ENCODE measurements at places on chromosomes 6 and 20. TPM values are rescaled to one million over a fixed set of nuclear protein-coding genes. Genes with fewer than 3 reads are reported as not detected.

GRCh38 chr6:140095532-140095931, 721.1 kb upstream of the CITED2 start:
- DNase-seq: no peak

DNA sequence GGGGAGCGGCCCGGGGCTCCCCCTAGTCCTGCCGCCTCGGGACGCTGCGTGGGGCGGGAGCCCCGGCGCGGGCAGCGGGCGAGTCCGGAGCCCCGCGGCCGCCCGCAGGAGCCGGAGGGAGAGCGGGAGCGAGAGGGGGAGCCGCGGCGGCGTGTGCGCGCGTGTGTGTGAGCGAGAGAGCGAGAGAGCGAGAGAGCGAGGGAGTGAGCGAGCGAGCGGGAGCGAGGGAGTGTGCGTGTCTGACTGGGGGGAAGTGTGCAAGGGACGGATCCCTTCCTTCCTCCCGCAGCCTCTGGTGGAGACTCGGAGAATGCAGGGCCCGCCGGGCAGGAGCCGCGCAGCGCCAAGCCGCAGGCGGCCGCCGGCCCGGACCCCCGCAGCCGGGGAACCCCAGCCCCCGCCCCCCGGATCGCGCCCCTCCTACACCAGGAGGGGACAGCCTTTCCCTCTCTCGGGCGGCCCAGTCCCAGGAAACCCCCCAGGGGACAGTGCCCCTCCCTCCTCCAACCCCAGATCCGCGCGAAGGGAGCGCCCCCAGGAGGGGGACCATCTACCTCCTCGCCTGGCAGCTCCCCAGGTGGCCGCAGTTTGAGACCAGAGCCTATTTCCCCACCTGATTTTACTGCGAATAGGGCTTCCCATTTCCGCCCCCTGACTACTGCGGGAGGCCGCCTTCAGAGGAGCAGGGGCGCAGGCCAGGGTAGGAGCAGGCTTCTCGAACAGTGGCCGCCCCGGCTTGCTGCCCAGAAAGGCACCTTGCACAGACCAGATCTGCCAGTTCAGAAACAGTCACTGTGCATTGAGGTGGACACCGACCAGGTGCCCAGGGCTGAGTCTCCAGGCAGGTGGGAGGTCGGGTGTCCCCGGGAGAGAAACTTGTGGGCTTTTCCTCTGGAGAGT, at the start of gene CDH22:
Gene CDH22, minus strand, starts transcription at position 241 of the 900 bp plus-strand sequence. CDS start 57,204 bp downstream, outside the sequence.
- peak; percentile 44 for DNase-seq

- no peak for DNase-seq
Measured at GRCh38 chr20:17576215-17576614, 6.3 kb downstream of the DSTN start.

DNA sequence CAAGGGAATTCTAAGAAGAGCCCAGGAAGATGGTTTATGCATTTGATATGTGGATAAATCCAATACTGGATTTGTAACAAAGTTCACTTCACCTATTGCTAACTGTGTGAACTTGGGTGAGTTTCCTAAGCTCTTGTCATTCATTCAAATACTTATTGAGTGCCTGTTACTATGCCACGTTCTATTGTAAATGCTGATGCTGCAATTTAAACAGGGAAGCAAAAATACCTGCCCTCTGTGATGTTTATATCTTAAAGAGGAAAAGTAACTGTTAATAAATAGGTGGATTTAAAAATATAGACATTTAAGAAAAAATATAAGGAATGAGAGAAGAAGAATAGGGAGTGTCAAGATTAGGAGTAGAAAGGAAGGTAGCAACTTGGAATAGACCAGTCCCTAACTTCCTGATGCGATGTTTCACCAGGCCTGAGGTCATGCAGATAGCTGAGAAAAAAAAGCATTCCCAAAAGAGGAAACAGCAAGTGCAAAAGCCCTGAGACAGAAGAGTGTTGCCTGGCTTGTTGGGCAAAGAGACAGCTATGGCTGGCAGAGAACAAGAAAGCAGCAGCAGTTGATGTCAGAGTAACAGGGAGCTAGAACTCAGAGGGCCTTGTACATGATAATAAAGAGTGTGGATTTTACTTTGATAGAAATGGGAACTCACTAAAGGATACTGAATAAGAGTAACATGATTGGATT, 54.3 kb upstream of the TCF21 start:
- DNase-seq: no peak

DNA sequence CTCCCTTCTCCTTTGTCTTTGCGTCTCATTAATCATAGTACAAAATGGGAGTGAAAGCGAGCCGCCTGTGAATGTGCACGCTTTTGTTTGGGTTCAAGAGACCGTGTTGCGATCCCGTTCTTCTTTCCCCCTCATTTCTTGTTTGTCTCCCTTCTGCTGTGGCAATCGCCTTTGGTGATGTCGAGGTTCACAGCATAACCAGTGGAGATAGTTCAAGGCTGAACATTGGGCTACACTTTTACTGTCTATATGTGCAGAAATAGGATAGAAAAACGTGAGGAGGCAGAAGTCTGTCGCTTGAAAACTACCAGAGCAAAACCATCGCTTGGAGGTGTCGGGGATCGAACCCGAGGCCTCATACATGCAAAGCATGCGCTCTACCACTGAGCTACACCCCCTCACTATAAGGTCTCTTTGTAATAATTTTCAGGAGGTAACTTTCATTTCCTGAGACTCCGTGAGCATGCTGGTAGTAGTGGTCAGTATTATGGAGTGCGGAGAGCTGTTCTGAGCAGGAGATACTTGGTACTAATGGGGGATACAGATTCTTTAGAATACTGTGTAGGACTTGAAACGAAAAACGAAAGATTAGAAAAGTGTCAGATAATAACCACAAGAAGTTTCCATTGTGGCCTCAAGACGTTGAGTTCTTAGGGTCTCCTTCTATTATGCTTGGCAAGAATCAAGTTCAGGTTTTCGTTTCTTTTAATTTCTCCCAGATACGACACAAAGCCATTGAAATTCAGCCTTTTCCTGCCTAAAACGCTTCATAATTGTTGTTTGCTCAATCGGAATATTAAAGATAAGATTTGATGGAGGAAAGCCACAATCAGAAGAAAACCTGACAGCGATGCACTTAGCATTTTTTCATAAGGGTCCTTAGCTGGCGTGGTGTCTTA, 106.6 kb downstream of the TRIM27 start:
- peak; percentile 40 for DNase-seq

DNA sequence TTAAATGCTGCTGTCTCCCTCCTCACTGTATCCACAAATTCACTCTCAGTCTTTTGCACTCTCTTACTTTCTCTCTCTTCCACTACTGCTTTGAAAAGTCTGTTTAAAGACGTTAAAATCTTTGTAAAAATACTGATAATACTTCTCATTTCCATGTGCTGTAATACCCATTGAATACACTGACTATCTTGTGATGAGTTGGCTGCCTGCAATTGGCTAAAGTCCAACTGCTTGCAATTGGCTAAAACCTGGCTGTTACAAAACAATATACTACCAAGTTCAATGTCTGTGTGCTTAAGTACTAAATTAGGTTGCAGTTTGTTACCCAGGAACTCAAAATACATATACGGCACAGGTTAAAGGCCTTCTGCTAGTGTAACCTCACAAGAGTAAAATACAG, 264.8 kb downstream of the THBS2 start:
- no peak for DNase-seq

- DNase-seq: no peak
Measured at GRCh38 chr6:126540161-126540560, 200.2 kb downstream of the CENPW start.

- peak; percentile 76 for DNase-seq
Measured at GRCh38 chr6:107488875-107489635, 862 bp upstream of the SOBP start.

DNA sequence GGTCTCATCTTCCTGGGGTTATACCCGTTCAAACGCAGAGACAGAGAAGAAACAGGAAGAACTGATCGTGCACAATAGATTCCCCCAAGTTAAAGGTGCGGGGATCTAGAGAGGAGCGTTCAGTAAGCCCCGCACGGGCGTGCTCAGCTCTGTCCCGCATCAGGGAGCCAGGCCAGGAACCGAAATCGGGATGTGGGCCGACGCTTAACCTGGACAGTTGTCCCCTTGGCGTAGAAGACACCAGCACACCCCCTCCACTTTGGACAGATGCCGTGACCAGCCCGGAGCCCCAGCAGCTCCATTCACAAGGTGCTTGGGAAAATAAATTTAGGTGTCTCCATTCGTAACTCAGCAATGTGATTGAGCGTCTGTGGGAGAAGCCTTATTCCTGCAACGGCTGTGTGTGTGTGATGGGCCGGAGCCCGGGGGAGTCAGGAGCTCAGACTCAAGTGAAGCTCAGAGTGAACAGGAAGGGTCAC, 24.0 kb upstream of the GATA5 start:
- DNase-seq: no peak

The PMEPA1 gene
- total RNA-seq: 15.4 TPM
